Activated T-cell treated with anti-CD3 and anti-CD28 coated beads for 48 hours (primary cell): ENCODE measurements at places on chromosomes 1 and 21.

GRCh38 chr1:4752059-4752458 lies 97.7 kb downstream of the AJAP1 start:
- DNase-seq = no peak

DNA sequence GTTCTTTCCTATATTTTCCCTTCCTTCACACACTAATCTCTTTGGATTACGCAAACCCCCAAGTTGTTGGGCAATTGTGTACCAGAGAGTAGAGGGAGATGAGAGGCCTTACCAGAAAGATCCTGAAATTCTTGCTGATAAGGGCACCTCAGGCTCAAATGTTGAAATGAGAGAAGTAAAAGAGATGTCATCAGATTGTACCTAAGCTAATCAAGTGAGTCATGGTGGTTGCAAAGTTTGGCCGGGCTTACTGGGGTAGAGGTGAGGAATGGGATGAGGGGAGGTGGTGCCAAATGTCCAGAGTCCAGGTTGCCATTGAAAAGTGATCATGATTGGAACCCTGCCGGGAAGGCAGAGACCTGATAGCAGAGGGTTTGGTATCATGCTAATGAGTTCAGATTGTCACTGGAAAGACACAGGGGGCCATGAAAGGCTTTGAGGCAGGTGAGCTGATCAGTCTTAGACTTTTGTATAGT lies 43.1 kb downstream of the OPTC start:
- DNase-seq = no peak

DNA sequence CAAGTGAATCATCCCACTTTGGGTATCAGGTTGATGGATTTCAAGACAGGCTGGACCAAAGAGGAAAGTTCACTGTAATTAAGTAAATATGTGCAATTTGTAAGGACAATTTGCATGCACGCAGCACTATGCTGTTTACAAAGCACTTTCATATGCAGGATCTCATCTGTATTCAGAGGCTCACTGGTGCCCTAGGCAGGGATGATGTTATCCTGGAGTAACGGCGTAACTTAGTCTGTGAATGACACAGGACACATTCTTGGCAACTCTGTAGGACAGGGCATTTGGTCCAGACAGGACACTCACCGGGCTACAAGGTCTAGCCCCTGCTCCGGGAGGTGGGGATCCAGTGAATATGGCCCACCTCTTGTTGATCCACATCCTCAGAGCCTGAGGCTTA lies 365.4 kb upstream of the DUSP10 start:
- no peak for DNase-seq

DNA sequence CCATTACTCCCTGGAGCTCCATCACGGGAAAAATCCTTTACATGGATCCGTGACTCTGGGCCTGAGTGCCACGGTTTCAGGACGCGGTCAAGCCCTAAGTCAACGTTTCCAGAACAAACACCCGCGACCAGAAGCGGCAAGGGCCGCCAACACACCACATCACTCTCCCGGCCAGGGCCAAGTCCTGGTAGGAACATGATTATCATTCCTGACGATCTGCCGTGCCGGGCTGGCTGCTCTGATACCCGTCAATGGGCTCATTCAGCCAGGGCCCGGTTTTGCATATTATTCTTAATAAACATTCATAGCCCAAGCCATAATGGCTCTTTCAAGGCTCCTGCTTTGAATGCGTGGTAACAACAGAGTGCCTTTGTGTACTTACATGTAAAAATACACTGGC lies 44.6 kb upstream of the SIM2 start:
- DNase-seq = no peak

- no peak for DNase-seq
These were observed 92.3 kb upstream of the NFIA start for GRCh38 chr1:60989749-60990713.

- no peak for DNase-seq
These were observed 238.4 kb downstream of the NPHP4 start for GRCh38 chr1:5753549-5754421.

GRCh38 chr1:224739997-224740684 lies 124.0 kb downstream of the CNIH3 start:
- DNase-seq = no peak

DNA sequence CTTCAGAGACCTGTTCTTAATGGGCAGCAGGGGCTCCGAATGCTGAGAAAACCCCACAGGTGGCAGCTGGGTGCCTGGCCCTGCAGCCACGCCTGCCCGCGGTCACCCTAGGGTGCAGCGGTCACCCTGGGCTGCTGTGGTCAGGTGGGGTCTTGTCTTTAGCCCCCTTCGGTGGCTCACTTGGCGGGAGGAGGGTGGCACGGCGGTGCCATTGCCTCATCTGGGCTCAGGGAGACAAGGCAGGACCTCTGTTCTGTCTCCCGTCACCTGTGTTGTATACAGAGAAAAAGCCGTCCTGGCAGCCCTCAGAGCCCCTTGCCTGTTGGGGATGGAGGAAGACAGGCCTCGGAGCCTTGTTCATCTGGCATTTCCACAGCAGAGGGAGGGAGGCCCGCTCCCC lies 69.5 kb upstream of the TRAPPC10 start:
- DNase-seq = no peak

GRCh38 chr1:3508757-3509415 lies 54.4 kb downstream of the ARHGEF16 start:
- no peak for DNase-seq

- no peak for DNase-seq
These were observed 1.6 kb upstream of the LEFTY2 start for GRCh38 chr1:225942574-225942973.
